ENCODE measurements at places on chromosomes 3 and 15.

- no peaks in the 10 kb centered on the region for H3K4me1 ChIP-seq
- no peaks in the 10 kb centered on the region for H3K36me3 ChIP-seq
- peaks cover 4% of the 10 kb centered on the region for H3K27me3 ChIP-seq
- no peak overlapping the region for H3K4me3 ChIP-seq
- no peak for DNase-seq
Measured at GRCh38 chr3:184409946-184410500, 30.2 kb downstream of the CHRD start.

DNA sequence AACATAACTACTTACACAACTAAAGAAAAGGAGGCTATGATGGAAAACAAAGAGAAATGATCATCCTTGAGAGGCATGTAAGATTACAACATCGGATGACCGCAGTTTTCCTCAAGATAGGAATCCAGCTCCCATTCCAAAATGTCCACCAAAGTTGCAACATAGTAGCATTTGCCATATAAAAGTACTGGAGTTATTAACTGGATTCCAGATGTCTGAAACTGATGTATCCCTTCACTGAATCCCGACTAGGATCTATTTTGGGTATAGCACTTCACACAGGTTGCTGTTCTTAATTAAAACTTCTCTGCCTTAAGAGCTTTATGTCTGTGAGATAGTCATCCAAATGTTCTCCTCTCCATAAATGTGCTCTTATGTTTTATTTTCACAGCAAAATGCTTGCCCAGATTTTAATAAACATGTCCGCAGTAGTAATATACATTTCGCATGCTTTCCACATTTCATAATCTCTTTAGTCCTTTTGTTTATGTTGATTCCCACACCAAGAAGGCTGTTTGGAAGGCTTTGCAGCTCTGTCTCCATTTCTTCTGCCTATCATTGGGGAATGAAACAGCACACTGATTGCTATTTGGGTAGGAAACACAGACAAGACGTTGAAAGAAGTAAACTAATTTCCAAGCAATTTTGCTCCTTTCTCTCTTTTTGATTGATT lies 716.5 kb upstream of the CFAP20DC start:
- no peak overlapping the region for H3K27ac ChIP-seq
- H3K4me1 ChIP-seq: no peaks in the 10 kb centered on the region
- no peak overlapping the region for H3K4me3 ChIP-seq
- H3K36me3 ChIP-seq: no peaks in the 10 kb centered on the region

DNA sequence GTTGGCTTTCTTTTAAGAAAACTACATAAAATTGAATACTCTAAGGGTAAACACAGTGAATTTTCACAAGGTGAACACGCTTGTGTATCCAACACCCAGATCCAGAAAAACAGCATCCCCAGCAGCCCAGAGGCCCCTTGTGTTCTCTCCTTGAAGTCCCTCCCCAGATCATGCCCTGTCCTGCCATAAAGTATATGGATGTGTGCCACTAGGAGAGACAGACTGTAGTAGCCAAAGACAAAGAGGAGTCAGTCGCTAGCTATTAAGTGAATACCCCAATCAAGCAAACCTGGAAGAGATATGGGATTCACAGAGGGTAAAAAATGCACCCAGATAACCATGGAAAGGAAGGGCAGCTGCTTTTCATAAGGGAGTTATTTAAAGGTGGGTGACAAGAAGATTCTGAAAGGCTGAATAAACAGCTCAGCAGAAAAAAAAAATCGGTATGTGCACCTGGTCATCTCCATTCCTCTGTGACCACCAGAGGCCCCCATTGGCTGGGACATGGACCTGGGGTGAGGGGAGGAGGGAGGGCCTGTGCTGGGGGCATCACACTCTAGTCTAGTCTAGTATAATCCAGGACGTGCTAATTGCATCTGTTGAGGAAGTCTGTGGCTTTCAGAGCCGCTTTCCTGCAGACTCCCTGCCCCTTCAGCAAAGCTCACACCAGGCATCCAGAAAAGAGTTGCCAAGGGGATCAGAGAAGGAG lies 167.3 kb upstream of the NDN start:
- H3K27me3 ChIP-seq: no peaks in the 10 kb centered on the region
- H3K4me3 ChIP-seq: no peak overlapping the region
- H3K27ac ChIP-seq: no peak overlapping the region
- no peaks in the 10 kb centered on the region for H3K4me1 ChIP-seq

DNA sequence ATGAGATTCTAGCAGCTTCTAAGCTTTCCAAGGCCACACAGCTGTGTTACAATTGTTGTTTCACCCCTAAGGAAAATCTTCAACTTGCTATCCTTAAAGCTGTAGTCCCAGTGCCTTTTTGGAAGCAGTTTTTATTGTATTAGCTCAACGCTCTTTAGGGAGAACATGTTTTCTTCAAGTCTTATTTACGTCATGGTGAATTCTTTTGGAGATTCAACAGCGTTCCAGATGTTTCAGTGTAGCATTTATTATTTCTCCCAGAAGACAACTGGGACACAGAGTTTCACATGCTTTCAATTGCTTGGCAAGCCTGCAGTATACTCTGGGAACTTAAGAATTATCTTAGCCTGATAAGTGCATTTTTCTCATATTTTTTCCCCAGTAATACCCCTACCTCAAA lies 888.3 kb downstream of the PLOD2 start:
- peak; percentile 0 for DNase-seq
- H3K27ac ChIP-seq: no peak overlapping the region
- H3K27me3 ChIP-seq: no peaks in the 10 kb centered on the region
- H3K36me3 ChIP-seq: no peaks in the 10 kb centered on the region
- H3K4me1 ChIP-seq: no peaks in the 10 kb centered on the region

DNA sequence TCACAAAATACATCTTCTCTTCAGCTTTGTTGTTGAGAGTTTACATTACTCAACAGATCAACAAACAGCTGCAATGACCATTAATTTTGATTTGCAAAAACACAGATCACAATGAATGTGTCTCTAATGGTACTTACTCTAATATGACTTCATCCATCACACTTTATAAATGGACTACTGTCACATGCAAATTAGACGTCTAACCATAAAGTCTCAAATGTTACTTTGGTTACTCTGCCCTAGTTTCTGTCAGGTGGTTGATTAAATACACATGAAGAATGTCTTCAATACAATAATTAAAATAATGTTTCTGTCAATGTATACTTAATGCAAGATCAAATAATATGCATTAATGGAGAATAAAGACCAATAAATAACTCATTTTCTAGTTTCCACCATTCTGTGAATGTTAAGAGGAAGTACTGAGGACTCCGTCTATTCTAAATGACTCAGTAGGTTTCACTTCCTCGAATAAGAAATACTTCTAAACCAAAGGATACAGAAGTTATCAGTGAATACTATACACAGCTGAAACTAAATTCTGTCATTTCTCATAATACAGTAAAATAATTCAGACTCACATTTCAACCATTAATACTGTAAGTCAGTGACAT lies 145.8 kb downstream of the CBLB start:
- H3K27me3 ChIP-seq: no peaks in the 10 kb centered on the region
- H3K36me3 ChIP-seq: peaks cover 2% of the 10 kb centered on the region
- DNase-seq: no peak
- no peak overlapping the region for H3K27ac ChIP-seq
- no peak overlapping the region for H3K4me3 ChIP-seq
- no peaks in the 10 kb centered on the region for H3K4me1 ChIP-seq

DNA sequence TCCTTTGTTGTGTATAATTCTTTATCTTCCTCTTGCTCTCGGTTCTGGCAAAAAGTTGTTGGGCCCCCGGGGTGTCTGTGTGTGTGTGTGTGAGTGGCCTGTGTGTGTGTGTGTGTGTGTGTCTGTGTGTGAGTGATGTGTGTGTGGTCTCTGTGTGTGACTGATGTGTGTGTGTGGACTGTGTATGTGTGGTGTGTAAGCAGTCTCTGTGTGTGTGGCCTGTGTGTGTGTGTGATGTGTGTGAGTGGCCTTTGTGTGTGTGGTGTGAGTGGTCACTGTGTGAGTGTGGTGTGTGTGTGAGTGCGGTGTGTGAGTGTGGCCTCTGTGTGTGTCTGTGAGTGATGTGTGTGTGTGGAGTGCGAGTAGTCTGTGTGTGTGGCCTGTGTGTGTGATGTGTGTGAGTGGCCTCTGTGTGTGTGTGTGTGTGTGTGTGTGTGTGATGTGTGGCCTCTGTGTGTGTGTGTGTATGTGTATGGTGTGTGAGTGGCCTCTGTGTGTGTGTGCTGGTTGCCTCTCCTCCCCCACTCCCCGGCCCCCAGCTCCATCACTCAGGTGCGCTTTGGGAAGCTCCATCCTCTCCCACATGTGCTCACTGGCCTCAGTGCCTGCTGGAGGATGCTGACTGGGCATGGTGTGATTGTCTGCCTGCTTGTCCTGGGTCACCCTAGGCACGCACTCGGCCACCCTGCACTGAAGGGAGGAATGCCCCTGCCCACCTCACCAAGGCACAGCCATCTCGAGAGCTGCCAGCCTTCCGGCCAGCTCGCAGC lies 8.8 kb downstream of the LINGO1 start:
- H3K36me3 ChIP-seq: no peaks in the 10 kb centered on the region
- peaks cover 3% of the 10 kb centered on the region for H3K27me3 ChIP-seq
- no peak overlapping the region for H3K27ac ChIP-seq
- DNase-seq: no peak
- H3K4me1 ChIP-seq: no peaks in the 10 kb centered on the region

- H3K27me3 ChIP-seq: no peaks in the 10 kb centered on the region
- no peaks in the 10 kb centered on the region for H3K4me1 ChIP-seq
- no peak for DNase-seq
- no peak overlapping the region for H3K4me3 ChIP-seq
Measured at GRCh38 chr15:57927091-57927631, 138.3 kb downstream of the ALDH1A2 start.

GRCh38 chr3:38165722-38166387 lies 518 bp downstream of the OXSR1 start:
- no peak for DNase-seq
- H3K36me3 ChIP-seq: no peaks in the 10 kb centered on the region
- peaks cover 11% of the 10 kb centered on the region for H3K4me1 ChIP-seq
- peak overlapping the region; percentile 85 for H3K4me3 ChIP-seq
- no peaks in the 10 kb centered on the region for H3K27me3 ChIP-seq

DNA sequence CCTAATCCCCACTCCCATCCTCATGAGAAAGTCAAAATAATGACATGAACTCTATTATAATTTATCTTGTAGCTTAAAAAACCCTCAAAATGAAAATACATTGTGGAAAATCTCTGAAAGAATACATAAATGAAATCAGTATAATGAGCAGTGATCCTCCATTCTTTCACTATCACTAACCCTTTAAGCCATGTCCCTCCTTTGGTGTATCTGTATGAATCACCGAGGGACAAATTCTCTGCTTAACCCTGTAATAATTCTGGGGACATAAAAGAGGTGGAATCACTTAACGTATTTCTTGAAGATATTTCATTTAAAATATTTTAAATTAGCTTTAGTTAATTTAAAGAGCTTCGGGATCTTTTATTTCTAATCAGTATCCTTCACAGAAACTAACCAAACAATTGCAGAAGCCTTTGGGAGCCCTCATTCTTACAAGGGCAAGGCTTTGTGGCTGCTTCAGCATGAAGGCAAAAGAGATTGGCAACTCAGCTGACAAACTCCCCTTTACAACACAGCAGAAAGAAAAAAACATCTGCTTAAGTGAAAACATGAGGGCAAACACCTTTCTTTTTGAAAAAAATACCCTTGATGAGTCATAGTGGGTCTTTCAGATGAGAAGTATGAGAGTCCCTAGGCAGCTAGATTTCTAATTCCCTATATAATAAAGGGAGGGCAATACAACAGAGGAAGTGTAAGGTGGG lies 44.0 kb upstream of the ALCAM start:
- no peaks in the 10 kb centered on the region for H3K27me3 ChIP-seq
- no peak overlapping the region for H3K4me3 ChIP-seq
- no peak for DNase-seq
- no peak overlapping the region for H3K27ac ChIP-seq

- H3K27ac ChIP-seq: no peak overlapping the region
- H3K27me3 ChIP-seq: no peaks in the 10 kb centered on the region
- peaks cover 2% of the 10 kb centered on the region for H3K4me1 ChIP-seq
Measured at GRCh38 chr15:55194256-55194655, 2.5 kb downstream of the RSL24D1 start.

GRCh38 chr3:25910997-25911396 lies 121.1 kb downstream of the OXSM start:
- peak; percentile 13 for DNase-seq
- no peaks in the 10 kb centered on the region for H3K27me3 ChIP-seq
- H3K4me3 ChIP-seq: no peak overlapping the region
- no peak overlapping the region for H3K27ac ChIP-seq

DNA sequence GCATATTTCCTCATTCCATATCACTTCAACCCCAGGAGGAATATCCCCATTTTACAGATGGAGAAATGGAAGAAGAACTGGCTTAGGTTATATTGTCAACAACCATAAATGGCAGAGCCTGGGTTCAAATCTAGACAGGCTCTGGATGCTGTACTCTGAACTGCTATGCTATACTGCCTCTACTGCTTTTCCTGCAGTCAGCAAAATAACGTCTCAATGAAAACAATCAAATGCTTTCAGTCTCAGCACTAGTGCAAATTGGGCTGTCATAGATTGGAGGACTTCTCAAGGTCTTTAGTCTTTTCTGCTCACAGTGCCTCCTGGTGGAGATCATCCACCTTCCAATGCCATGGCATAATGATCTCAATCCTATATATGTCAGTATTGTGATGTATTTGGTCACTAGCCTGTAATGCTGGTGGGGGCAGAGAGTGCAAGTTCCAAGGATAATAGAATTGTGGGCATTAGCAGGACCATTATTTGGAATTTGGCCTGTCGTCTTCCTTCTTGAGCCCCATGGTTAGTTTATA lies 285.0 kb downstream of the CLSTN2 start:
- H3K27me3 ChIP-seq: no peaks in the 10 kb centered on the region
- no peaks in the 10 kb centered on the region for H3K36me3 ChIP-seq
- DNase-seq: no peak
- H3K4me3 ChIP-seq: no peak overlapping the region

- H3K4me1 ChIP-seq: no peaks in the 10 kb centered on the region
- H3K27me3 ChIP-seq: no peaks in the 10 kb centered on the region
- no peak for DNase-seq
Measured at GRCh38 chr15:95864467-95864886, 466.0 kb upstream of the NR2F2 start.

DNA sequence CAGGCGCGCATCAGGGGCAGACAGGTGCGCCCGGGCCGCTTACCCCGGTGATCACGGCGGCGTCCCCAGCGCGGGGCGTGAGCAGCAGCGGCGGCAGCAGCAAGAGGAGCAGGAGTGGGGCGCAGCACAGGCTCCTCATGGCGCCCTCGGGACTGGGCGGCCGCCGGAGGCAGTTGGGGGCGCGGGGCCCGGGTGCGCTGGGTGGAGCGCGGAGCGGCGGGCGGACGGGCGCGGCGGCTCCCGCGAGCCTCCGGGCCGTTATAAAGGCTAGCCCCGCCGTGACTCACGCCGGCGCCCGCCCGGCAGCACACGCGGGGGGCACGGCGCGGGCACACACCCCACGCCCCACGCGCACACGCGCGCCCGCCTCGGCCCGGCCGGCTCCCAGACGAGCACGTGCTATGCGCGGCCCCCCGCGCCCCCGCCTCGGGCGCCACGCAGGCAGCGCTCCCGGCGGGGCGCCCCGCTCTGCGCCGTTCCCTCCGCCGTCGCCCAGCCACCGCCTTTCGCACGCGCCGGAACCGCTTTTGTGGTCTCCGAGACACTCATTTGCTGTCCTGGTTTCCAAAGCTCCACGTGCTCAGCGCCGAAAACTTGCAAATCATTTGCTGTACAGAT lies at the start of gene PROK2:
Gene PROK2, minus strand, starts transcription at position 235 of the 618 bp plus-strand sequence. Its CDS starts 96 bp downstream, at position 139.
- peaks cover 31% of the 10 kb centered on the region for H3K27me3 ChIP-seq
- no peak for DNase-seq
- no peak within 1 kb of the TSS for H3K4me3 ChIP-seq
- no peaks in the 10 kb centered on the region for H3K36me3 ChIP-seq
- no peak within 1 kb of the TSS for H3K27ac ChIP-seq
